ENCODE measurements at places on chromosomes 5 and 9. TPM values are rescaled to one million over a fixed set of nuclear protein-coding genes. Genes with fewer than 3 reads are reported as not detected.

- DNase-seq: peak; percentile 72
Measured at GRCh38 chr5:172855597-172856292, 21.7 kb downstream of the ERGIC1 start.

The LRRC19 gene
- total RNA-seq: not detected

DNA sequence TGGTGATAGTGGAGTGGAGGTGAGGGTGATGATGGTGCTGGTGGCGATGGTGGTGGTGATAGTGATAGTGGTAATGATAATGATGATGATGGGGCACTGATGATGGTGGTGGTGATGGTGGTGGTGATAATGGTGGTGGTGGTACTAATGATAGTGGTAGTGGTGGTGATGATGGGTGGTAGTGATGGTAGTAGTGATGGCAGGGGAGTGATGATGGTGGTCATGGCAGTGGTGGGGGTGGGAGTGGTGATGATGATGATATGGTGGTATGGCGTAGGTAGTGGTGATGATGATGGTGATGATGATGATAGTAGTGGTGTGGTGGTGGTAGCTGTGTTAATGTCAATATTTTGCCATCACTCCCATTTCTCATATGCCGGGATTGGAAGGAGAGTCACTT is 44.5 kb upstream of the ORM1 start:
- no peak for DNase-seq

GRCh38 chr9:114092336-114092735 is 6.8 kb downstream of the KIF12 start:
- no peak for DNase-seq

- DNase-seq: no peak
Measured at GRCh38 chr9:125888211-125888610, 141.0 kb downstream of the PBX3 start.

The ZDHHC11B gene
- 0.74 TPM for total RNA-seq

DNA sequence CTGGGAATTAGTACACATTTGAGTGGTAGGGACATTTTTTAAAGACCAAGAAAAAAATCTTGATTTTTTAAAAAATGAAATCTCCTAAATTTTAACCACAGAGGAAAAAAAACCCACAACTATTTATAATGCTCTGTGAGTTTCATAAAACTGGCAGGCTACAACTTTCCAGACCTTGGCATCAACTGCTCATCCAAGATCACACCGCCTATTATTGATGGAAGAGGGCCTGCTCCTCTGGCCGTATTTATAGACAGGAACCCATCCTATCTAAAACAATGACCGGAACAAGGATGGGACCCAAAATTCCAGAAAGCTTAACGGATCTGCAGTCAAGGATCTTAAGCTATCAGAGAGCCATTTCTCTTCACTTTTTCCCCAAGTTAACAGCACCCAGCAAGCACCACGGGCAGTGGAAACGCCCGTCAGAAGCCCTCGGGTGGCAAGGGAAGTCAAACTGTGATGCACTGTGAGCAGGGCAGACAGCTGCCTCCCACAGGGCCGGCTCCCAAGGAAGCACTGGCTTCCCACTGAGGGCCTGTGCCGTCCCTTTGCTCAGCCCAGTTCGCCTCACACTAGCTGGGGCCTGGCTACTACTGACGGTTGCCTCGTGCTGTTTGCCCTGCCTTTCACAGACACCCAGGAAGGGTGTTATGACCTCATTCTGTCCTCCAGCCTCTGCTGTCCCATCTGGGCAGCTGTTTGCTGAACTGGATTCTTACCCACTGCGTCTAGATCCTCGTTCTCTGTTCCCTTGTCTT is 62.8 kb downstream of the CDC14B start:
- DNase-seq: peak; percentile 29

GRCh38 chr5:6902597-6902996 is 189.4 kb downstream of the TENT4A start:
- DNase-seq: no peak

- no peak for DNase-seq
Measured at GRCh38 chr5:38445374-38446028, 110.9 kb downstream of the LIFR start.

DNA sequence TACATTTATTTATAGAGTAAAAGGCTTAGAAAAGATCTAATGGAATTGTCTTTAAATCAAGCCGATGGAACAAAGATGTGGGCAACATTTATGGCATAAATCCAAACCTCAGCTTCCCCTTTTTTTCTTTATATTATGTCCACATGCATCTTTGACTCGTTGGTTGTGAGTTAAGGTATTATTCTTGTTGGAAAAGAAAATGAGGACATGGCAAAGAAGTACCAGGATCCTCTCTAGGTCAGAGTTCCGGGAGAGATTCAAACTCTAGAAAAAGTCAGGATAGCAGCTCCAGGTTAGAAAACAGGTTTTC is 508 bp upstream of the NME5 start:
- DNase-seq: no peak

- DNase-seq: no peak
Measured at GRCh38 chr9:31983895-31984294, 400.5 kb upstream of the ACO1 start.

- peak; percentile 71 for DNase-seq
Measured at GRCh38 chr5:112142769-112143270, 276.3 kb downstream of the EPB41L4A start.

The TAF11L10 gene
- not detected for total RNA-seq

The CMBL gene
- total RNA-seq: 12.3 TPM

The PCAT7 gene
- total RNA-seq: 0.09 TPM

The SLC6A18 gene
- total RNA-seq: not detected

The RIC1 gene
- 28.8 TPM for total RNA-seq

GRCh38 chr9:1771094-1771789 is 243.9 kb upstream of the SMARCA2 start:
- no peak for DNase-seq

GRCh38 chr5:18487928-18488480 is 853.7 kb downstream of the TAF11L14 start:
- DNase-seq: no peak

DNA sequence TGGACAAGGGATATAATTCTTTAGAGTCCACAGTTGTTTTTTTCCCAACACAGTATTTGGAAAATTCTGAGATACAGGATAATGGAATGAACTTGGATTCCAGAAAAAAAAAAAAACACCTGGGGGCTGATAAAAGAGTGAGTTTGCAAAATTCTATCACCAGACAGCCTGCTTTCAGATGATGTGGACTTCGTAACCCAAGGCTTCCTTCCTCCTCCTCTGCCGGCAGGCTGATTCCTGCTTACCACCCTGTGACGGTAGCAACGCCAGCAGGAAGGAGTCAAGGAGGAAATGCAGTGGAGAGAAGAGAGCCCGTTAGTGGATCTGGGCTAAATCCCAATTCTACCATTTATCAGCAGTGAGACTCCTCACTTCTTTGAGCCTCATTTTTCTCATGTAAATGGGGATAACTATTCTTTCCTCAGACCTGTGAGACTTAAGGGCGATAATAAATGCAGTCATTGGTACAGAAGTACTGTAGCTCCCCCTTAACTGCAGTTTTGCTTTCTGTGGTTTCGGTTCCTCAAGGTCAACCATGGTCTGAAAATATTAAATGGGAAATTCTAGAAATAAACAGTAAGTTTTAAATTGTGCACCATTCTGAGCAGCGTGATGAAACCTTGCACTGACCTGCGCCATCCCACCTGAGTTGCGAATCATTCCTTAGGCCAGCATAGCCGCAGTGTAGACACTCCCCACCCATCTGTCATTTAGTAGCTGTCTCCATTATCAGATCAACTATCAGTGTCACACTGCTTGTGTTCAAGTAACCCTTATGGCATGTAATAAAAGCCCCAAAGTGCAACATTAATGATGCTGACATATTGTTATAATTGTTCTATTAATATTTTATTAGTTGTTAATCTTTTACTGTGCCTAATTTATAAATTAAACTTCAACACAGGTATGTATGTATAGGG is 71.4 kb downstream of the DCP2 start:
- no peak for DNase-seq

The HNRNPAB gene
- total RNA-seq: 62.9 TPM

GRCh38 chr5:108295578-108296368 is 86.1 kb downstream of the FBXL17 start:
- DNase-seq: peak; percentile 56

- peak; percentile 49 for DNase-seq
Measured at GRCh38 chr5:119275146-119275545, 80.7 kb upstream of the TNFAIP8 start.

DNA sequence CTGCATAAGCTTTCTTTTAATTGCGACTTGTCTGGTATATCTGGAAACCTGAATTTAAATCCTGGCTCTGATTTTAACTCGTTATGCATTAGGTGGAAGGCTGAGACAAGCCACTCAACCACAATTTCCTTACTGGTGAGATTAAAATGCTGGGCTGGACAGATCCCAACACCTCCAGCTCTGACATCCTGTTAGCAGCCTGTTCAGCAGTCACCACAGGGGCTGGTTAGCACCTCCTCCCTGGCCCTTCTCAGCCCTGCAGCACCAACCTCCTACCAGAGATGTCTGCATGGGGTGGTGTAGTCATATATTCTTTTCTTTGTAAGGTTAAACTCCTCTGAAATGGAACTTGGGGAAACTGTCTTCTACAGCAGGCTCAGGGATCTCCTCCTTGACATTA is 156.5 kb upstream of the NFIL3 start:
- DNase-seq: peak; percentile 63

- DNase-seq: no peak
Measured at GRCh38 chr9:81755721-81756120, 66.4 kb upstream of the TLE1 start.

The PCDHGB5 gene
- total RNA-seq: 8.5 TPM

GRCh38 chr5:75566710-75567309 is 44.4 kb upstream of the ANKDD1B start:
- peak; percentile 97 for DNase-seq

DNA sequence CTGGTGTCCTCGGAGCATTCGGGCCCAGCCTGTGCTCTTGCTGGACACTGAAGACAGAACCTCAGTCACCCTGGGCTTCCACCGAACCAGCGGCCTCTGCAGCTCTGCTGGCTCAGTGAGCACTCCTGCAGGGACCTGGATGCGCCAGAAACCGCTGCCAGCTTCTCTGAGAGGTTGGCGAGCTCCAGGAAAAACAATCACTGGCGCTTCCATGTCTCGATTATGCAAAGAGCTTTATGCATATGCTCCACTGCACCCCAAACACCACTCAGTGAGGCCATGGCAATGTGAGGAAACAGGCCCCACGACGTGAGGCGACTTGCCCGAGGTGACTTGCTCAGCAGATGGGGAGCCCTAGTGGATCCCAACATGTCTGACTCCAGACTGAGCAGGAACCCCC is 11.0 kb downstream of the PRDM12 start:
- no peak for DNase-seq

- no peak for DNase-seq
Measured at GRCh38 chr9:123382653-123383511, 26.9 kb downstream of the CRB2 start.

The SPATA31A3 gene
- total RNA-seq: not detected

The HAND1 gene
- total RNA-seq: not detected

GRCh38 chr9:18074041-18074440 is 399.9 kb upstream of the ADAMTSL1 start:
- DNase-seq: no peak

DNA sequence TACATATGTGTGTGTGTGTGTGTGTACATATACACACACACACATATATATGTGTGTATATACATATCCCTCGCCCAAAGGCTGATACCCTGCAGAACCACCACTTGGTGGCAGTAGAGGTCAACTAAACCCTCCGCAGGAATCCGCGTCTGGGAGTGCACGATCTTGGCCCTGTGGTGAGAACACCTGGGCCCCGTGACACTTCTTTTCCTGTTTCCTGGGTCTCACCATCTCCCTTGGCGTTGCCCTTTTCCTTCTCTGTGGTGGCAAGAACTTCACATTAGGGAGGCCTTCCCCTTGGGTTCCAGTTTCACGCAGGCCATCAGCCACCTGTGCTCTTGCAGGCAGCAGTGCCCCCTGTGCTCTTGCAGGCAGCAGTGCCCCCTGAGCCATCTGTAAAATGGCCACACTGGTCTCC is 8.2 kb downstream of the IL9 start:
- DNase-seq: peak; percentile 73

DNA sequence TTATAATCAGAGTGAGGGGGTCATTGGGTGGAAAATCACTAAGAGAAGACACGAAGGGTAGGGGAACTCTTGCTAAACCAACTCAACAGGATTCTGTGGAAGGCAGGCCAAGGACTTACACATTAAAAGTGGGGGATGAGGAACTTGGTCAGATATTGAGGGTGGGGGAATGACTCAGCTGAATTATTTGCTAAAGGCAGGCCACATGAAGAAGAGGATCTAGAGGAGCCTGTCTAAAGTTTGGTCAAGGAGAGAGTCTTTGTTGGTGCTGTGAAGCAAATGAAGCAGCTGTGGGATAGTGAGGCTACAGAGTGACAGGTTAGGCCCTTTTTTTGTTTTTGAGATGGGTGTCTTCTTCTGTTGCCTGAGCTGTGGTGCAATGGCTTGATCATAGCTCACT is 63.9 kb upstream of the SPRY4 start:
- peak; percentile 20 for DNase-seq

The MAST4 gene
- 16.8 TPM for total RNA-seq

The FBN2 gene
- total RNA-seq: 45.1 TPM

GRCh38 chr5:96716007-96716406 is 53.8 kb downstream of the CAST start:
- no peak for DNase-seq

DNA sequence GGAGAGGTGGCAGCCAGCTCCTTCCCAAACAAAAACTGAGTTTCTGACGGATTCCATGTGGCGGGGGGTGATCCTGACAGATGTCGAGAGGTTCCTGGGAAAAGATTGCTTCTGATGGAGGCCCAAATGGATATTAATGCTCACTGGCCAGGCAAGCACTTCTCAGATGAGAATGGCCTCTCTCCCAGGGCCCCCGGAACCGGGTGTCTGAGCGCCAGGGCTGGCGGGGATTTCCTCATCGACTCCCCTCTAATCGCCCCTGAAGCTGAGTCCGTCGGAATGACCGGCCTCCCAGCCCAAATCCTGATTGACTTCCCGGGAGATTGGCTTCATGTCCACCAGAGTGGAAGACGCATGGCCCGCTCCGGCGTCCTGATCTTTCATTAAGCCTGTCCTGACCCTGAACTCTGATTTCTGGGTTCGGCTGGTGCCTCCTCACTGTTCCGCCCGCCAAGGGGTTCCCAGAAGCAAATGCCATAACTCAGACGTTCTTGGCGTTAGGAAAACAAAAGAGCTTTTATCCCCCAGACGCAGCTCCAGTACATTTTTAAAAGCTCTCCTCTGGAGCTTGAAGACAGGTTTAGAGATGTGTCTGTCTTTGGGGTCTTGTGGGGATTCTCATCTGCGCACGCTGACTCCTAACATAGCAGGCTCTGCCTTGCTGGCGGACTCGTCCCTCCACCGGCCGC is 17.6 kb downstream of the FIBCD1 start:
- no peak for DNase-seq

GRCh38 chr9:93500571-93501298 is 47.4 kb upstream of the FAM120AOS start:
- DNase-seq: no peak

The ANKRD31 gene
- total RNA-seq: 0.16 TPM

DNA sequence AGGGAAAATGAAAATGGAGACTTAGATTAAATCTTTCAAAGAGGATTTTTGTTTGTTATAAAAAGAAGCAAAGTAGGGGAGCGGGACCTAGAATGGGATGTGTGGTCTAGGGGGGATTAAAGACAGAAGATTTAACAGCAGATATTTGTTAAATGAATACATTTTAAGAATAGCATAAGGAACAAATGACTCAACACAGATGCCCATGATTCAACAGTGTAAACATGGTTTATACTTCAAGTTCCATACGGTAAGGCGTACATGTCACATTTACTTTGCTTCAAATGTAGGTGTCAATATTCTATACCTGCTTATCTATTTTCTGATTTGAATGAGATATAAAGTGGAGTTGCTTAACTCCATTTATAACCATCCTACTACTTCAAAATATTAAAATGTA is 1.5 kb downstream of the TICAM2 start:
- no peak for DNase-seq

GRCh38 chr5:157204765-157205164 is 24.1 kb downstream of the ITK start:
- no peak for DNase-seq

All from fibroblast of the aortic adventitia (primary cell).